ENCODE measurements at places on chromosomes 5 and 9. TPM values are rescaled to one million over a fixed set of nuclear protein-coding genes. Genes with fewer than 3 reads are reported as not detected.

Gene CORO2A
- total RNA-seq: 3.1 TPM

GRCh38 chr5:35159370-35159742 lies 70.9 kb downstream of the PRLR start:
- DNase-seq: no peak

Gene SPATA31D4
- total RNA-seq: not detected

DNA sequence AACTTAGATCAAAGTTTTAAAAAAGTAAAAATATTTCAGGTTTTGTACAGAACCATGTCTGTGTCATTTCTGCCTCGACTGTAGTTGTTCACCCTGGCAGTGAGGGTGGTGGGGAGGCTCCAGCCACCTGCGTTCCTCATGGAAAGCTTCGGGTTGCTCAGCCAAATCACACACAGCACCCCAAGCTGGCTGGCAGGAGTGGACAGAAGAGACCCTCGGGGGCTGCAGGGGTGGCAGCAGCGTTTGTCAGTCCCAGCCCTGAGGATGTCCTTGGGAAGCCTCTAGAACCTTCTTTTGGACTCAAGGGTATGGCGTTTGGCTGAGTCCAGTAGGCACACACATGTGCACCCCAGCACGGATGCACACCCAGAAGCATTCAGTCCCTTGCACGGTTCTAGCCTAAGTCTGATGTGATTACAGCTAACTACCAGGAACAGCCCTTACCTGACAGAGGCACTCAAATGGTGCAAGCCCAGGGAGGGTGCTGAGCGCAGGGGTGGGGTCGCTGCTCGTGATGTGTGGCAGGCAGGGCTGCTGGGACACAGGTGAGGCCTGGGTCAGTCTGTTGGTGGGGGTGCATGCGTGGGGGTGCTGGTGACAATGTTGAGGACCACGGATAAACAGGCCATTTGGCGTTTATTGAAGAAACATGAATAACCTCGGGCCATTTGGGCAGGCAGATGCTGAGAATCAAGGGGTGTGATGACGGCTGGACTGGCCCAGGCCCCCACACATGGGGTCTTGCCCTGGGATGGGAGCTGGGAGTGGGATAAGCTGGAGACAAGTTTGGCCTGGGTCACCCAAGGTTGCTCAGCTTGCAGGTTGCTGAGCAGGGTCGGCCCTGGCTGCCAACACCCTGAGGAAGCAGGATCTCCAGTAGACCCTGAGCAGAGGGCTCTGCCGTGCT lies 103.4 kb downstream of the PHF2 start:
- DNase-seq: no peak

GRCh38 chr5:167777746-167778145 lies 513.7 kb upstream of the WWC1 start:
- no peak for DNase-seq

DNA sequence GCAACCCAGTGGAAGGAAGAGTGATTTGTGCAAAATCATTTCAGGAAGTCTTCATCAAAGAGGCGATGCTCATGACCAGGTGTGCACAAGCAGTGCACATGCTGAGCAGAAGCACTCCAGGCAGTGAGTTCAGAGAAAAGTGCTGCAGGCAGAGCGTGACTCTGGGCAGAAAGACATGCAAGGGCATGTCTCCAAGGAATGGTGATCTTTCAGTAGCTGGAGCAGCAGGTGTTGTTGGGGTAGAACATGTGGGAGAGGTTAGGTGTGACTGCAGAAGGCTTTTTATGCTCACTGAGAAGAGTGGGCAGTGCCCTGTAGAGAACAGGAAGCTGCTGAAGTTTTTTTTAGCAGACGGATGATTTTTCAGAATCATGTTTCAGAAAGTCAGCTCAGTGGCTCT lies 545.4 kb upstream of the TLE4 start:
- DNase-seq: no peak

GRCh38 chr5:119367502-119368237 lies 11.9 kb downstream of the TNFAIP8 start:
- DNase-seq: no peak

- DNase-seq: no peak
These were observed 5.1 kb upstream of the TSLP start for GRCh38 chr5:111066261-111066938.

Gene SHOC1
- not detected for total RNA-seq

GRCh38 chr9:23343226-23343625 lies 482.8 kb downstream of the ELAVL2 start:
- no peak for DNase-seq

Gene ZDHHC11B
- 1.8 TPM for total RNA-seq

Gene ANAPC2
- total RNA-seq: 25.2 TPM

DNA sequence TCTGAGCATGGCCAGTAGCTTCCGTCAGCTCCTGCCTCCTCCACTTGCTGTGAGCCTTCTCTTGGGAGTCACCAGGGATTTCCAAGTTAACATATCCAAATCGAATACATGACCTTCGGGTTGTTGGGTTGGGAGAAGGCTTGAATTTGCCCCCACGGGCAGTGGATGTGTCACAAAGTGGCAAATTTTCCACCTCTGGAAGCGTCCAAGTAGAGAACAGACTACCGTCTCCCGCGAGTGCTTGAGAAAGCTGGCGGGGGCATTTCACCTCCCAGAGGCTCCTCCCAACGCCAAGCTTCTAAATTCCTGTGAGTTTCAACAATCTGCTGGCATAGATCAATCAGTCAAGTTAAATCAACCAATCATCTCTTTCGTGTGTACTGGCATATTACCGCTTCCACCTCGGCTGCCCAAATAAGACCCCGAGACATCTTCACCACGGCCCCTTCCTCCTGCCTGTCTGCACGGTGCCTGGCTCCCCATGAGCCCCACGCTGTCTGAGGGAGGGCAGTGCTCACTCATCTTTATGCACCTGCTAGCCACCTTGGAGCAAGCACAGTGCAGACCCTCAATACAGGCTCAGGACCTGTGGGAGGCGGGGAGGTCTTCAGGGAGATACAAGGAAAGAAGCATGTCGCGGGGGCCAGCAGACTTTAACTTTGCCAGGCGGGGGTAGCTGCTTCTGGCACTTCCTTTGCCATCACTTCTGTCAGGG lies 79.1 kb downstream of the MRPL36 start:
- DNase-seq: no peak

GRCh38 chr5:74393943-74394342 lies 246.6 kb downstream of the ENC1 start:
- DNase-seq: no peak

DNA sequence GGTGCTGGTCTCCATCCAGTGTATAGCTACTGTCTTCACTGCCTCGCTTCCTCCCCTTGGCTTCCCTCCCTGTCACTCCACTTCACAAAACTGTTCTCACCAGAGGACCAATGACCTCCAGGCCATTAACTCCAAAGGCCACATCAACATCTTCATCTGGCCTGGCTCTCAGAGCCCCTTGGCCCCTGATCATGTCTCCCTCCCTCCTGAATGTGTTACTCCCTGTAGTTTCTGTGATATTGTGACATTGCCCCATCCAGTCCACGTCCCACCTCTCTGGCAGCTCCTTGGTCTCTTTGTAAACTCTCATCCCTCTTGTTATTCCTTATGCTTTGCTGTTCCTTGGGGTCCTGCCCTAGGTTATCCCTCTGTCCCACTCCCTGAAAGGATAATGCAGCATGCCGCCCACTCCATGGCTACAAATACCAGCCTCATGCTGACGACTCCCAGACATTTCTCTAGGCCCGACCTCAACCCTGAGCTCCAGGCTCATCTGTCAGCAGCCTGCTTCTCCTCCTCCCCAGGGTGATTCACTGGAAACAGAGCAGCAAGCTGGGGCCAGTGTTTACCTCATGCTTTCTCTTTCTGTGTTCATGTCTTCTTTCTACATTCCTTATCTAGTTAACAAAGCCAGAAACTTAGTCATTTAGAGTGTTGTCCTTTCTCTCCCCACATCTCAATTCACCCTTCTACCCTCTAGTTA lies 312.2 kb downstream of the SPOCK1 start:
- DNase-seq: no peak

DNA sequence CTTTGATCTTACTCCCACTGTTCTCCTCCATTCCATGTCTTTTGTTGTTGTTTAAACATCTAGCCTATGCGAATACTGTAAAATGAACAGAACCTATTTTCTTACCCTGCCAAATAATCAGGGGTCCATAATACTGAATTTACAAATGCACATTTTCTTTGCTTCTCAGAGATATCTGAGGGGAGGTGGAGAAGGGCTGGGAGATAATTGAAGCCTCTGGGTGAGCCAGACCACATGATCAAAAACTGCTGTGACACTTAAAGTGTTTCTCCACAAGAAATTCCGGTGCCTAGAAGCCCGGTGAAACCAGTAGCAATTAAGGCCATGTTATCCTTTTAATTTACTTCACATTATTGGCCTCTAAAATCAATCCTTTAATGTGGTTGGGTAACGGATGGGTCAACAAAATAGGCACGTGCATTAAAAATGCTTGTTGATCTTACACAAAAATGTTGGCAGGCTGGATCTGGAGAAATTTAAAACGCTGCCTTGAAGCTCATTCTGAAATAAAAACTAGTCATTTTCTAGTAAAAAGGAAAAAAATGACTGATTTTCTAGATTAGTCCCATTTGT lies 10.8 kb downstream of the SEMA6A start:
- no peak for DNase-seq

Gene STC2
- 8.8 TPM for total RNA-seq

Gene GCNT4
- 3.1 TPM for total RNA-seq

DNA sequence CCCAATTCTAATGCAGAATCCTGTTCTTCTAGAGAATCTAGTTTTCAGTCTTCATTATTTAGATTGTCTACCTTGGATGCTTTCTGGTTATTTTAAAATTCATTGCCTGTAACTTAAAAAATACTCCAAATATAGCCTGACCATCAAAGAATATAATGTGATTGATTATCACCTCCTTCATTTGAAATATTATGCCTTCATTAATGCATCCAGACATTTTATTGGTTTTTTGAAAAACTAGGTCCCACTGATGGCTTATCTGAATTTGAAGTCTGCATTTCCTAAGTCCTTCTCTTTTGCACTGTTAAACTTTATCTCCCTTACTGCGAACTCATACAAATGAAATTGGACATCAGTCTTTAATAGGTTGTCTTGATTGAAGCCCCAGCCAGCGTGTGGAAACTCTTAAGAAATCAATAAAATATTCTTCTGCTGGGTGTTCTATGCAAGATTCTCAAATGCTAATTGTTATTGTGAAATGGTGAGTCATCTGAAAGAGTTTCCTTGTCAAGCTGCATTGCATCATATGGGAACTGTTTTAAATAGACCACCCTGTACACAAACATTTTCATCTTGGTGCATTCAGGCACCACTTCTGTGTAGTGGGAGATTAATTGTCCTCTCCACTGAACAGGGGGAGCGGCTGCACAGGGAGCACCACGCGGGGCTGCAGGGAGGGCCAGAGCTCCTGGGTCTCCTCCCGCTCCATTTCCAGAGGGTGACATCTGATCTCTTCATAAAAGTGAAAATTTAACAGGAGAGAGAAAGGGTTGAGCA lies 92.3 kb upstream of the FANCC start:
- DNase-seq: no peak

DNA sequence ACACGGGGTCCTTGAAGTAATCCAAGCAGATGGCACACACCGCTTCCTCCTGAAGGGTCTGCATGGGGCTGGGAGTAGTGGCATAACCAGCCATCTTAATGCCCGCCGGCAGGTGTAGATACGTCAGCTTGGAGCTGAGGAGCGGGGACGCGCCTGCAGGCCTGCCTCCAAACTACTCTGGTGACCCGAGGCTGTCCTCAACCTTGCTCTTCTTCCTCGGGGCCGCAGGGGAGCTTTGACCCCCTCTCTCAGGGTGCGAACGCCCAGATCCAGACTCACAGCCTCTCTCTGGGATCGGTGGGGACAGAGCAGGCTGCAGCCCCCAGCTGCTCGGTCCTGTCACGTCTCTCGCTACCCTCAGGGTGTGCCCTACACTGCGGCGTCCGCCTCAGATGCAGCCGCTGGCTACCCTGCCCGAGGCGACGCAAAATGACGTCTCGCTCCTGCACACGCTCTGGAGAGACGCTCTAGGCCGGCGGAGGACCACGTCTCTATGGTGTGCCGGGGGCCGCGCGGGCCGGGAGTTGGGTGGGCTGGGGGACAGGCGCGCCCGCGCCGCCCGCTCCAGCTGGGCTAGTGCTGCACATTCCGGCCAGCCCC lies at the start of gene TRIM52:
TRIM52 (minus strand) TSS at position 424 of the 600 bp plus-strand sequence; CDS start at position 94, 330 bp downstream.
- peak; percentile 64 for DNase-seq

Gene ANXA2R
- 5.3 TPM for total RNA-seq

DNA sequence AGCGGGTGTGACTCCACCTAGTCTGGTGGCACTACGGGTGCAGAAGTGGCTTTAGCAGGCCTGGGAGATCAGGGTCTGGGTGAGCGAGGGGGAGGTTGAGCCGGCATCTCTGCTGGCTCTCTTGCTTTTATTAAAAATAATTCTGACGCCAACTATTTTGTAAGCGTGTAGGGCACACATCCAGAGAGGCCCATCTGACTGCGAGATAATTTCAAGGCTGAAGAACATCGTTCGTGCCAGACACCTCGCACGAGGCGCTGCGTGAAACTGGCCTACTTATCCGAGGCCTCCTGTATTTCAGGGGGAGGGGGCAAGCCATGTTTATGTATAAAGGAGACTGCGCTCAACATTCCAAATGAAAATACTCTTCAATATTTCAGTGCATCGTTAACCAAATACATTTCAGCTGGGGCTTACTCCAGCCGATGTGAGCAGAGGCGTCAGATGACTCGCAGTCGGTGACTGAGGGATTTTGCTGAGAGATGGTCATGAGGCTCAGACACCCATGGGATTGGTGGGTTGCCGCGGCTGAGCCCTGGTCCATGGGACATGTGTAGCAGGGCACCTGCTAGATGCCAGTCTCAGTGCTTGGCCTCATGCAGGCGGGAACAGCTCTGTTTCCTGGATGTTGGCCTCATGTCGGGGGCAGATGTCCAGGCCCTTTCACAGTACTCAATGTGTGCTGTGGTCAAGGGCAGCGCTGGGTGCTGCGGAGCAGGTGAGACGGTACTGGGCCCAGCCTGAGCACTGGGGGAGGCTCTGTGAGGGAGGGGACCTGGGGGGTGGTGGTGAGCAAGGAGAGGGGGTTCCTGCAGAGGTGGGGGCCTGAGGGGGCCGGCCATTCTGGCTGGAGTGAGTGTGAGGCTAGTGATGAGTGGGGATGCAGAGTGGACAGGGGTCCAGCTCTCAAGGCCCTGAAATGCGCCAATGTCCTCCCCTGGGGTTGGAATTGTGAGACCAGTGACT lies 201.5 kb downstream of the DAB2IP start:
- DNase-seq: peak; percentile 12

Gene SLF1
- 2.7 TPM for total RNA-seq

- DNase-seq: no peak
These were observed 392.8 kb upstream of the DAP start for GRCh38 chr5:11153670-11154382.

- DNase-seq: no peak
These were observed 45.7 kb downstream of the PLAC8L1 start for GRCh38 chr5:146059460-146060220.

DNA sequence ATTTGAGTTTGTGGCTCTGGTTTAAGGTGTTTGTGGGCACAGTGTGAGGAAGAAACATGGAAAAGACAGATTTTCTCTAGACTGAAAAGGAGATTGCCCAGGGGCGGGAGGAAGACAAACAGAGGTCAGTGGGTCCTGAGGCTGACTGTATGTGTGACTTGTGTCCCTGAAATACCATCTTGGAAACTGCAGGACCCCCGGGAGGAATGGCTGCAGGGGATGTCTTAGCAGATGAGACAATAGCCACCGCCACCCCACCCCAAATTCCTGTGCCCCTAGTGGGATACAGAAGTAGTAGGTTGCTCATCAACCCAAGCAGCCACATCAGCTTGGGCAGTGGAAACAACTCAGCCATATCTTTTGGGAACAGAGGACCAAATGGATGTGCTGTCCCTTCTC lies 1.7 kb upstream of the PSAT1 start:
- no peak for DNase-seq

Gene SLC45A2
- not detected for total RNA-seq

GRCh38 chr5:105670596-105670995 lies 2000.1 kb downstream of the EFNA5 start:
- no peak for DNase-seq

- DNase-seq: no peak
These were observed 159.3 kb downstream of the RGS3 start for GRCh38 chr9:113622600-113623400.
